ENCODE measurements at places on chromosomes 2 and 18.

- no peak for DNase-seq
These were observed 26.7 kb upstream of the ACTR3 start for GRCh38 chr2:113863144-113863543.

DNA sequence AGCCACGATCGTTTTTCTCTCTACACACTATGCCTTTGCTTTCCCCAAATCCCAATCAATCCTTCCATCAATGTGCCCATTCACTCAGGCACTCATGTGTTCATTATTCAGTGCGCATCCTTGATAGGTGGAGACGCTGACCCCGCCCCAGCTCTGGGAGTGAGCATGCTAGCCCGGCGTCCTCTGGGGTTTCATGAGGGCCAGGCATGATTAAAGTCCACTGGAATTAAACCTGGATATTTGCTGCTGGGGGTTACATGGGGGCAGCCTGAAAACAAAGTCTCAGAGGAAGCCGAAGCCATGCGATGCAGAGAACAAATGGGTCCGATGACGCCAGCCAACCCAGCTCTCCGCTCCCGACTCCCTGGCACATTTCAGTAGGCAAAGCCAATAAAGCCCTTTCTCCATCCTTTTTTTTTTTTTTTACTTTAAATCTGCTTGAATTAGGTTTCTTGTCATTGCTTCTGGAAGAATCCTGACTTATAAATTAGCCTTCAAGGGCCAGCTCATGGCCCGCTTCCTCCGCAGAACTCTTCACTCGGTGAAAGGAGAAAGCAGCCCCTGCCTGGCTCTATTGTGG lies 316.4 kb upstream of the ID2 start:
- no peak for DNase-seq

GRCh38 chr18:23920054-23920453 lies 94.5 kb upstream of the TTC39C start:
- no peak for DNase-seq

DNA sequence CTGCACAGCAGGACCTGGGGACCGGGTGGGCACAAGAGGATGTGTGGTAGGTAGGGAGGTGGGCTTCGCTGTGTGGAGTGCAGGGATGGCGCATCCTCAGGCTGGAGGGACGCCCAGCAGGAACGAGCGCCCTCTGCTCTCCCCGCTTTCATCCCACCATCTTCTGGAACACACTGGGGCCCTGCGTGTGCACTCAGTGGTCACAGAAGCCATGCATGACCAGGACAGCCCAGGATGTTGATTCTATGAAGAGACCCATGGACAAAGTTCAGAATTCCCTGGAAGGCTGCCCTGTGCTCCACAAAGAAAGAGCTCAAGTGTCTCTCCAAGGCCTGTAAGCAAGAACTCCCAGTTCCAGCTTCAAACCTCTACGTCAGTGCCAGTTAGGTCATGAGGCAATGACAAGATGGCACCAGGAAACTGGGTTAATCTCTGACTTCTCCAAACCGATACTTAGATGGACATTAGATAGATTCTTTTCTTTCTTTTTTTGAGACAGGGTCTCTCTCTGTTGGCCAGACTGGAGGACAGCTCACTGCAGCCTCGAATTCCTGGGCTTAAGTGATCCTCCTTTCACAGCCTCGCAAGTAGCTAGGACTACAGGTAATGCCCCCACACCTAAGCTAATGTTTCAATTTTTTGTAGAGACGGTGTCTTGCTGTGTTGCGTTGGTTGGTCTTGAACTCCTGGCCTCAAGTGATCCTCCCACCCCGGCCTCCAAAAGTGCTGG lies 3.4 kb downstream of the SLC66A2 start:
- DNase-seq = no peak

DNA sequence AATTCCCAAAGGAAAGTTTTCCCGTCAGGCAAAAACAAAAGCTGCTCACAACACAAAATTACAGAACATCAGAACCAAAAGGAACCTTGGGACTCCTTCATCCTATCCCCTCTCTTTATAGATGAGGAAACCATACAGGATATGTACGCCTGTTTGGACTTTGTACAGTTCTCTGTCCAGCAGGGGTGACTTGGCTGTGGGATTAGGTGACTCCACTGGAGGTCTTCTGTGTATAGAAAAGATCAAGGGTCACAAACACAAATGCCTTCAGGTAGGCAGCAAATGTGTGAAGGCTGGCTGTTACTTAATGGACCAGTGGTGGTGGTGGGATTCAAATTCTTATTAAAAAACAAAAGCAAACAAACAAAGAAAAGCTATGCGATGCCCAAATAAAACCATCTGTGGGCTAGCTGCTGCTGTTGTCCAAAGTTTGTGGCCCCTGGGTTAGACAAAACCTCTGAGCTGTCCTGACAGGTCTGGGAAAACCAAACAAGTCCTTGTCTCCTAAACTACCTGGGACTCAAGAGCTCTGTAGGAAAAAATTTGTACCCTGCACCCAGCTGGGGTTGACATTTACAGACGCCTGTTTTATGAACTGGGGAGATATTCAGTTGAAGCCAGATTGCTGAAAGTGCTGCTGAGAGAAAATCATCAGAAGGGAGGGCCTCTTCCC lies 1.3 kb upstream of the CEP68 start:
- no peak for DNase-seq

GRCh38 chr2:138180692-138181386 lies 216.6 kb downstream of the HNMT start:
- DNase-seq = no peak

DNA sequence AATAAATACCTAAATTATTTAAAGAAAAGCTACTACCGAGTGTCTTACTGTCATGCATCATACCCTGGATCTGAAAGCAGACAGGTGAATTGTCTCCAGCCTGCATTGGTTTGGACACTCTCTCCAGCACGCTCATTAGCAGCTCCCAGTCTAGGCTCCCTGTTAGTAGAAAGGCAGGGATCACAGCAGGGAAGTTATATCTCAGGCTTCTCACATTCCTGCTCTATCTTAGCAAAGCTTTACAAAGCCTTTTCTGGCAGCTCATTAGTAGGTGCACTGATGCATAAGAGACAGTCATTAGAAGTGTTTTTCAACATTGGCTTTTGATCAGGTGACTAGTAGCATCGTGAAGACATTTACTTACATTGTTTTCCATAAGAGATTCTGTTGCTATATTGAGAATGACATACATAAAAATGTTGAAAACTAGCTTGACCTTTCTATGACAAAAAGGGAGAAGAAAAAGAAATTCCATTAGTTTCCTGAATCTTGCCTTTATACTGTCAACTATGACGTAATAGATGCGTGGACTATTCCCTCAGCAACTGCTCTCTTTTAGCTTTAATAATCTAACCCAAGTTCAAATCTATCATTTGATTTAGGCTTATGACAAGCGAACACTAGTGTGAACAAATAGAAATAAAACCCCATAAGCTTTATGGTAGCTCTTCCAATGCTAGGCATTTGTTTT lies 408.7 kb upstream of the KCNH7 start:
- DNase-seq = no peak

- DNase-seq = no peak
These were observed 830.1 kb upstream of the ZEB2 start for GRCh38 chr2:145350011-145350410.

- DNase-seq = no peak
These were observed 814.0 kb upstream of the ID2 start for GRCh38 chr2:7867867-7868266.

DNA sequence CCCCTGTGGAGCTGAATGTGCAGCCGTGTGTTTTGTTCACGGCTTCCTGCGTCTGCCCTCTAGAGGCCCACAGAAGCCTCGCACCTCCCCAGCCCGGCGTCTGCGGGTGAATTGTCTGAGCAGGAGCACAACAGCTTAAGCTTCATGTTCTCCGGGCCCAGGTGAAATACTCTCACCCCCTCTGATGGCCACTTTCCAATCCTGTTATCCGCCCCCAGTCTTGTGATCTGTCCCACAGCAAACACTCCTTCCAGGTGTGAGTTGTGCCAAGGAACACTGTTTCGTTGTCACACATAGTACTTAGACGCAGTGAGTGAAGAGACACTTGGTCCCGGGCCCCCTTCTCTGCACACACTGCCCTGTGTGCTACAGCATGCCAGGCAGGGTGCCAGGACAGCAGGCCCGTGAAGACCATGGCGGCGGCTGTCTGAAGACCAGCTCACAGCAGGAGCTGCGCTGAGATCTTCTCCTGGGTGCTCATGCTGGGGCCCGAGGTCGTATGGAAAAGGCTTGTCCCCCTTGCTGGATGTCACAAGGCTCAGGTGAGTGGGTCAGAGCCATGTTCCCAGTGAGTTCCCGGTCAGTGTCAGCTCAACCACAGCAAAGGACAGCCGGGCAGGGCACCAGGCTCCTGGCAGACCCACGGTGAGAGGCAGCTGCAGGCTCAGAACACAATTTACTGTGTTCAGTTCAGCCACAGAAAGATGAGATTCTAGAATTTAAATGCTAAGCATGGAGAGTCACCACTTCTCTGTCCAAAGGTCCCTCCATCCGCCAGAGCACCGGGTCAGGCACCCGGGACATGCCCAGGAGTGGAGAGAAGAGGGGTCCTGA lies 6.8 kb upstream of the PXDN start:
- peak; percentile 51 for DNase-seq

DNA sequence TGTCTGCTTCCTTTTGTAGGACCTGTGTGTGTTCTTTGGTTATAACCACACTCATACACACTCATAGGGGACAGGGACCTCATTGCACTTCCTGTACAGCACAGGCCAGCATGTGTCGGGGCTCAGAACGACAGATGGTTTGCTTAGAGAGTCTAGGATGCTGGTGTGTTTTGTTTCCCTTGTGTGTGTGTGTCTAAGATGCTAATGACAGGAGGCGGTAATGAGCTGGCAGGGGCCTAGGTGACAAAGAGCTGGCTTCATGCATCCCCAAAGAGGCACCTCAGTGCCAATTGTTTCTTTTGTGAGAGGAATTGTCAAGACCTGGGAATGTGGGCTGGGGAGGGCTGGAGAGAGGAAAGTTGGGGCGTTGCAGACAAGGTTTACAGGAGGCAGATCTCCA lies 66.6 kb downstream of the CELF4 start:
- DNase-seq = no peak

- DNase-seq = no peak
These were observed 195.5 kb upstream of the ACVR2A start for GRCh38 chr2:147649286-147649685.

DNA sequence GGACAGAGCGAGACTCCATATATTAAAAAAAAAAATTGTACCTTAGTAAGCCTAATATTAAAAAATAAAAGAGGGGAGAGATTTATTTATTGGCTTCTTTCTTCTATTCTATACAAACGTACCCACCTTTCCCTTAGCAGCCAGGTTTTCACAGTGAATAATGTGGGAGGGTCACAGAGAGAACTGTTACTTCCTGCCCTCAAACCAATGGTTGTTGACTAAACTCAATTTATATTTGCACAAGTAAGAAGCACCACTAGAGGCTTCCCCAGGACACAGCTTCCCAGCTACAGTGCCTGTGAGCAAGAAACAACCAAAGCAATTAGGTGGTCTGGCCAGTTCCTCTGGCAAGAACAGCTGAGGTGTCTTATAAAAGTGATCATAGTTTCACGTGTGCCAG lies 28.9 kb upstream of the GALR1 start:
- no peak for DNase-seq

GRCh38 chr2:46131-46470 lies 204 bp downstream of the FAM110C start:
- no peak for DNase-seq

- no peak for DNase-seq
These were observed 82.9 kb downstream of the TNS1 start for GRCh38 chr2:217919781-217920351.

GRCh38 chr2:146939991-146940685 lies 904.7 kb upstream of the ACVR2A start:
- no peak for DNase-seq

GRCh38 chr2:166627893-166628292 lies 133.8 kb upstream of the SCN7A start:
- DNase-seq = no peak

DNA sequence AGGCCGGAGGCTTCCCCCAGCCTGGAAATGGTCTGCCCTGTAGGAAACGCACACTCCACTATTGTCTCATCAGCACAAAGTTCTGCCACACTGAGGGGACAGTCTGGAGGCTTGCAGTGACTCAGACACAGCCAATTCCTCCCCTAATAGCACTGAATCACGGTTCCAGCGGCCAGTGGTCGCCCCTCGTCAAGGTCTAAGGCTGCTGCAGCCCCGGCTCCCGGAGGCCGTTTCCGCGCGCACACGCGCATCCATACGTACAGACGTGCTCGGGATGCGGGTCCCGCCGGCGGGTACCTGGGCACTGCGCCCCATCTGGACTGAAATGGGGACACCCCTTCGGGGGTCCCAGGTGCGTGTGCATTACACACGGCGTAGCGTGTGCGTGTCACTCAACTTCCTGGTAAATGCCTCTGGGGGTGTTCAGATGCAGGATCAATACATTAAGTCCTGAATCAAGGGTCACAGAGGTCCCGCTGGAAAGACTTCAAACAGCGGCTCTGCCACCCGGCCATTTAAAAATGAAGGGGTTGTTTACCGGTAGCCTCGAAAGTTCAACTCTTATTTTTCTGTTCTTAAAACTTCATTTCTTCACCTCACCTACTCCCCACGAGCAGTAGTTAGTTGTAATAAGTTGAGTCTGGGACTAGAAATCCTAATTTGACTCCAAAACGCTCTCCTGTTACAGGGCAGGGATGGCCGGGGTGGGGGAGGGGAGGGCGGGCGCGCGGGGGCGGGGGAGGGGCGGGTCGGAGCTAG lies 572 bp upstream of the ZNF516 start:
- DNase-seq = no peak

DNA sequence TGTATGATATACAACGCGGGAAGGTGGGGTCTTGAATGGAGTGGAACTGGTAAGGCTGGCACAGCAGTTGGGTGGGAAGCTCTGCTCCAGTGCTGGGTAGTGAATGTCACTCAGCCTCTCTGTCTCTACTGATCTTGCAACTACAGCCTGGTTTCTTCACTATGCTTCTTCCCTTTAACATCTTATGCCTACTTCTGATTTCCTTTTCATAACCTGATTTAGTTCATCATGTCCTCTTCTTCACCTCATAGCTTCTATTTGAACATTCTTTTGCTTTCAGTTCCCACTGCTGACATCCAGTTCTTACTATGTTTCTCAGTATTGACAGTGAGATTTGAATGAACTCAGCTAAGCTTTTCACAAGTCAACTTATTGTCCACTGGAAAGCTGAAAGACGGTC lies 286.2 kb downstream of the ARL6IP6 start:
- no peak for DNase-seq

GRCh38 chr2:26805241-26805676 lies 19.4 kb downstream of the CENPA start:
- no peak for DNase-seq
